Chondrocyte (in vitro differentiated cells): ENCODE measurements at places on chromosomes 6 and 20. TPM values are rescaled to one million over a fixed set of nuclear protein-coding genes. Genes with fewer than 3 reads are reported as not detected.

- no peak for DNase-seq
- H3K27ac ChIP-seq: no peak overlapping the region
- no peak overlapping the region for H3K4me3 ChIP-seq
- peaks cover 2% of the 10 kb centered on the region for H3K36me3 ChIP-seq
- peaks cover 24% of the 10 kb centered on the region for H3K4me1 ChIP-seq
These were observed 82.7 kb downstream of the SIM1 start for GRCh38 chr6:100382031-100382430.

- no peaks in the 10 kb centered on the region for H3K36me3 ChIP-seq
- H3K4me3 ChIP-seq: no peak overlapping the region
- no peaks in the 10 kb centered on the region for H3K4me1 ChIP-seq
- peaks cover 24% of the 10 kb centered on the region for H3K27me3 ChIP-seq
- no peak for DNase-seq
- H3K27ac ChIP-seq: no peak overlapping the region
These were observed 41.7 kb upstream of the ZNF831 start for GRCh38 chr20:59121714-59122565.

DNA sequence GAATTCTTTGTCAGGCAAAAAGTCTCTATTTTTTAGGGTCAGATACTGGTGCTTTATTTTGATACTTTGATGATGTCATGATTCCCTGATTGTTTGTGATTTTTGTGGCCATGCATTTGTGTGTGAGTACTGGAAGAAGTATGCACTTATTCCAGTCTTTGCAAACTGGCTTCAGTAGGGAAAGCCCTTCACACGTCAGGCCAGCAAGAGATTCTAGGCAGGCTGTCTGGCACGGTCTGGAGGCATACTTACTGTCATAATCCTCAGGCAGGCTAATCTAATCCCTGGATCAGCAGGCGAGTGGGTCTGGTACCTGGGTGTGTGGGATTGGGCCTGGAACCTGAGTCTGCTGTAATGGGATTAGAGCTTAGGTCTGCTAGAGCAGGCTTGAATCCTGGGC lies 391.8 kb upstream of the MMS22L start:
- no peak for DNase-seq
- H3K36me3 ChIP-seq: no peaks in the 10 kb centered on the region
- H3K27me3 ChIP-seq: no peaks in the 10 kb centered on the region
- no peak overlapping the region for H3K27ac ChIP-seq

DNA sequence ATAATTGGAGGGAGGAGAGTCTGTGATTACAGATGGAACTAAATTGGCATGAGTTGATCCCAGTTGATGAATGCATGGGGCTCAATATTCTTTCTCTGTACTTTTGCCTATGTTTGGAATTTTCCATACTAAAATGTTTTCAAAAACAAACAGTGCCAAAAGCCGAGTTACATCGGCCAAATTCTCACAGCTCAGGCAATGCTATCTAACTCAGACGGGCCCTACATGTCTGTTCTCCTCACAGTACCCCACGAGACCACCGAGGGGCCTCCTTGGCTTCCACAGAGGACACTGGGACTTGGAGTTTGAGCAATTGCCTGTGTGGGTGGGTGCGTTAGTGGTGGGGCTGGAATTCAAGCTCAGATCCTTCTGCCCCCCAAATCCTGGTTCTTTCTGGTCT lies 413.2 kb downstream of the CDH26 start:
- H3K36me3 ChIP-seq: no peaks in the 10 kb centered on the region
- H3K4me3 ChIP-seq: no peak overlapping the region
- DNase-seq: no peak
- no peak overlapping the region for H3K27ac ChIP-seq
- no peaks in the 10 kb centered on the region for H3K27me3 ChIP-seq
- no peaks in the 10 kb centered on the region for H3K4me1 ChIP-seq

GRCh38 chr20:49505518-49505917 lies 23.1 kb upstream of the KCNB1 start:
- H3K36me3 ChIP-seq: peaks cover 23% of the 10 kb centered on the region
- no peak overlapping the region for H3K4me3 ChIP-seq
- H3K27ac ChIP-seq: no peak overlapping the region
- H3K27me3 ChIP-seq: no peaks in the 10 kb centered on the region

DNA sequence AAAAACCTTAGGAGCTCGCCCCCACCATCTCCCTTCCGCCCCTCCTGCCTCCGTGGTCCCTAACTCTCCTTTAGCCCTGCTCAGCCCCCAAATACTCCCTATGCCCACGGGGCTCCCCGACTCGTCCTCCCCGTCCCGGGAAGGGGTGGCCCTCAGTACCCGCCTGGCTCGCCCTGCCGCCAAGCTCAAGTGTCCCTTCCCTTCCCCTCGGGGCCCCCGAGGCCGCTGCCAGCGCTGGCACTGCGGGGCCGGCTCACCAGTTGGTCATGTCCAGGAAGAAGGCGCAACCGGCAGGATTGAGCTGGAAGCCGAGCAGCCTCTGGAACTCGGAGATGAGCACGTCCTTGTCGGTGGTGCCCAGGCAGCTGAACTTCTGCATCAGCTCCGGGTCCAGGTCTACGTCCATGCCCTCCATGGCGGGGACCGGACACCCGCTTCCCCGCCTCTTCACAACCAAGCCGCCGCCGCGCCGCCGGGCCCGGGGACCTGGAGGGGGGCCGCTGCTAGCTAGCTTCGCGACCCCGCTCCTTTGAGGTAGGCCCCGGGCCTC lies 303 bp downstream of the ILRUN start:
- peak overlapping the region; percentile 92 for H3K27ac ChIP-seq
- no peaks in the 10 kb centered on the region for H3K27me3 ChIP-seq
- no peaks in the 10 kb centered on the region for H3K36me3 ChIP-seq
- peak overlapping the region; percentile 93 for H3K4me3 ChIP-seq
- no peak for DNase-seq

GRCh38 chr6:147255948-147256674 lies 51.9 kb downstream of the STXBP5 start:
- peaks cover 26% of the 10 kb centered on the region for H3K36me3 ChIP-seq
- H3K27me3 ChIP-seq: no peaks in the 10 kb centered on the region
- no peak overlapping the region for H3K4me3 ChIP-seq

- H3K4me3 ChIP-seq: no peak overlapping the region
- H3K27ac ChIP-seq: no peak overlapping the region
- peaks cover under 1% of the 10 kb centered on the region for H3K36me3 ChIP-seq
- no peak for DNase-seq
These were observed 1.2 kb downstream of the KCNK17 start for GRCh38 chr6:39312912-39313525.

GRCh38 chr6:129696843-129697242 lies 13.1 kb downstream of the ARHGAP18 start:
- H3K27ac ChIP-seq: no peak overlapping the region
- no peak for DNase-seq
- no peaks in the 10 kb centered on the region for H3K27me3 ChIP-seq

- peak overlapping the region; percentile 4 for H3K27ac ChIP-seq
- no peaks in the 10 kb centered on the region for H3K27me3 ChIP-seq
- no peaks in the 10 kb centered on the region for H3K36me3 ChIP-seq
- H3K4me1 ChIP-seq: peaks cover 25% of the 10 kb centered on the region
- no peak for DNase-seq
These were observed 348.7 kb downstream of the CD83 start for GRCh38 chr6:14466278-14466677.

DNA sequence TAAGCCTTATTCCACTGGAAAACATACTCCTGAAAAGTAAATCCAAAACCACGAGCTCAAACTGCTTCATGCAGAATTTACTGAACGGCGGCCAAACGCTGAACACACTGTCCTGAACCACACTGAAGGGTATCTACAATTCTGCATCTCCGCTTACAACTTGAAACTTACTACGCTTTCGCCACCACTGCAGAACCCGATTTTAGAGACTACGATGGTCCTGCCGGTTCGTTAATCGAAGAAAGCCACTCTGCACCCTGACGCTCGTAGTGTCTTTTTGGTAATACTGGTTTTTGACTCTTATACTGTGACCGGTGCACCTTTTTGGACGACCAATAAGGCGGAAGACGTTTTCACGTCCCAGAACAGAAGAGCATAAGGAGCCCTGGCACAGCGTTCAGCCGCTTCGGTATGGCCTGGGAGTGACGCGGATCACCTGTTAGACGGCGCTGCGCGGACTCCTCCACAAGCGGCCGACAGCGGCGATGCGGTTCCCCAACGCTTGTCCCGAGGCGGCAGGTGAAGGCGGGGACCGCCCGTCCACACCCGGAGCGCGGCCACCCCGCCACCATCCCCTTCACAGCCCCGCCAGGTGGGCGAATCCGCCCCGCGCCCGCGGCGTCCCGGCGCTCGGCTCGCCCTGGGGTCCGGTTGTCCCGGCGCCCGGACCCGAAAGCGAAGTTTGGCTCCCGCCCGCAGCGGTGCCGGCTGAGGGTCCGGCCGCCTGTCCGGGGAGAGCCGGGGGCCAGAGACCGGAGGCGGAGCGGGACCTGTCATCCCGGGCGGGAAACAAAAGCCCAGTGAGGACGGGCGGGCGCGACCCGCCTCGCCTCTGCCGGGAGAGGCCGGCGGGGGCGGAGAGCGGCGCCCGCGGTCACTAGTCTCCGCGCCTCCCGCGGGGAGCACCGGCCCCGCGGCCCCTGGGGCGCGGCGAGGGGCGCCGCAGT lies 784 bp downstream of the FKBP5 start:
- H3K4me3 ChIP-seq: peak overlapping the region; percentile 81
- H3K36me3 ChIP-seq: no peaks in the 10 kb centered on the region
- peaks cover 29% of the 10 kb centered on the region for H3K4me1 ChIP-seq
- no peak for DNase-seq
- peak overlapping the region; percentile 88 for H3K27ac ChIP-seq
- no peaks in the 10 kb centered on the region for H3K27me3 ChIP-seq

DNA sequence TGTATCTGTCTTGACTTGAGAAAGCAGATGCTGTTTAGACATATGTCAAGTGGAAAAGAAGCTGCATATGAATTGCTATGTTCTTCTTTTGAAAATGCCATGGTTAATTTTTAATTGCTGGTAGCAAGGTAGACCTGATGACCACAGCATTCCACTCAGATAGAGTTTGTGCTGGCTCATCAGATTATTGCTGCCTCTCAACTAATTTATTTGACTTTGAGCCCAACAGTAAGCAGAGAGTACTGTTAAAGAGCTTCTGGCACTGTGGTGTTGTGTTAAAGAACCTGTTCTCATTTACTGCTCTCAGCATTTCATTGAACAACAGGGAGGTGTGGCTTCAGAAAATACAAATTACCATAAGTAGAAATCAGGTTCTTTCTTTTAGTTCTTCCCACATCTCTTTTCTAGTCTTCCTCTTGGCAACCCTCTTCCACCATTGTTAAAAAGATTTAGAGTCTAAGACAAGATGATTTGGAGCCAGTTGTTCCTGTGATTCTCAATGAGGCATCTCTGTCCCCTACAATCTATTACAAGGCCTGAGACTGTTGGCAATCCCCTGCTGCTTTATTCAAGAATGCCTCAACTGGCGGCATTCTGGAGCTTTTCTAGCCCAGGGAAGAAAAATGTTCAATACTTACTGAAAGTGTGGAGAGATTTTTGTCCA lies 967.6 kb upstream of the GJE1 start:
- H3K4me3 ChIP-seq: no peak overlapping the region
- no peak overlapping the region for H3K27ac ChIP-seq
- DNase-seq: no peak
- peaks cover 7% of the 10 kb centered on the region for H3K4me1 ChIP-seq
- no peaks in the 10 kb centered on the region for H3K36me3 ChIP-seq

DNA sequence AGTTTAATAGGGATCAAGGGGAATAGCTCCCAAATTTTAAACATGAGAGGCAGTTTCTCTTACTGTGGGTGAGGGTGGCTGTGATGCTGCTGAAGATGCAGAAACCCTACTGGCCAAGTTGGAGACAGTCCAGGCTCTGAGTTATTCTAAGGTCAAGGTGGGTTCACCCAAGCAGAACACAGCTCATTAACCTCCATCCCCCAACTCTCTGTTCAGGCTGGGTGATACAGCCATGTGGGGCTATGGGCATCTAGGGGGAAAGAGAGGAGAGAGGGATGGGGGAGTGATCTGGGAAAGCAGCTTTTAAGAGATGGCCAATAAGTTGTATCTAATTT lies 18.9 kb upstream of the TRAM2 start:
- no peaks in the 10 kb centered on the region for H3K36me3 ChIP-seq
- no peak for DNase-seq
- H3K27ac ChIP-seq: peak overlapping the region; percentile 99
- peaks cover 45% of the 10 kb centered on the region for H3K4me1 ChIP-seq
- no peaks in the 10 kb centered on the region for H3K27me3 ChIP-seq

- DNase-seq: no peak
- H3K27ac ChIP-seq: no peak overlapping the region
- H3K27me3 ChIP-seq: no peaks in the 10 kb centered on the region
- no peak overlapping the region for H3K4me3 ChIP-seq
- no peaks in the 10 kb centered on the region for H3K36me3 ChIP-seq
These were observed 469.0 kb downstream of the CDC5L start for GRCh38 chr6:44856479-44856878.

- DNase-seq: no peak
- no peaks in the 10 kb centered on the region for H3K36me3 ChIP-seq
- H3K4me1 ChIP-seq: no peaks in the 10 kb centered on the region
- no peak overlapping the region for H3K27ac ChIP-seq
These were observed 109.1 kb downstream of the DACT2 start for GRCh38 chr6:168210239-168211105.

DNA sequence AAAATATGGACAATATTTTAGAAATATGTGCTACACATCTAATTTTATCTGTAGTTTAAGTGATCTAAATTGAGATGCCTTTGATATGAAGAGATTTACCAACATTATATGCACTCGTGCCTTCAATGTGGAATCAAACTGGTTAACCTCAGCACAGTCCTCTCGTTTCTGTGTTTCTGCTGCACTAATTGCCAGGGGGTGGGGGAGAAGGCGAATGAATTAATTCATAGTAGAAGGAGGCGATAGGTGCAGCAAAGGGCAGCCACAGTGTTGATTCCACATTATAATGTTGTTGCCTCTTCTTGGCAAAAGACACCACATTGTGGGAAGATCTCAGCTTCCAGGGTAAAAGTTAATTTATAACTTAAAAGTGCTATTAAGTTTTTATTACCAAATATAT lies 161.6 kb downstream of the QKI start:
- no peaks in the 10 kb centered on the region for H3K27me3 ChIP-seq
- DNase-seq: no peak
- H3K4me1 ChIP-seq: peaks cover 47% of the 10 kb centered on the region
- H3K36me3 ChIP-seq: peaks cover 20% of the 10 kb centered on the region

DNA sequence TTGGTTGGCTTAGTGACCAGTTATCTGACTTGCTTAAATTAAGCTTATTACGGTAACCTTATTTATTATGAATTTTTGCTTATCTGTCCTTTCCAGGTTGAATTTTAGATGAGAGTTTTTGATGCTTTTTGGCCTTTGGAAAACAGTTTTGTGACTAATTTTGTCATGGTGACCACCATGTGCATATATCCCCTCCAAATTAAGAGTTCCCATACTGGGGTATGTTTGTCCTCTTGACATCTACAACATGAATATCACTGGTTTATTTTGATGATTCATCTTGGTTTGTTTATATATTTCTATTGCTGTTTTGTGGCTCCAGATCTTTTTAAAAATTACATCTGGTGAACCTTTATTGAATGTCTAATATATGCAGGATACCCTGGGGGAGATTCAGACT lies 61.4 kb downstream of the PHF20 start:
- peaks cover 8% of the 10 kb centered on the region for H3K36me3 ChIP-seq
- H3K4me1 ChIP-seq: peaks cover 29% of the 10 kb centered on the region
- DNase-seq: no peak
- H3K4me3 ChIP-seq: no peak overlapping the region
- H3K27me3 ChIP-seq: no peaks in the 10 kb centered on the region

Gene THEMIS
- not detected in 3 replicates for total RNA-seq

Gene ULBP2
- total RNA-seq: 7.7 to 15.1 TPM (median 13.9 TPM) in 3 replicates

Gene PRDM13
- total RNA-seq: not detected in 3 replicates

Gene MCCD1
- total RNA-seq: not detected in 3 replicates

Gene CYP21A2
- total RNA-seq: 0.30 to 0.68 TPM (median 0.41 TPM) in 3 replicates

Gene KHDC1L
- total RNA-seq: not detected in 3 replicates

Gene BNIP5
- total RNA-seq: not detected in 3 replicates

Gene HLA-DMB
- not detected in 3 replicates for total RNA-seq

Gene FAM162B
- total RNA-seq: not detected in 3 replicates

Gene SMIM29
- 15.5 to 19.0 TPM (median 18.0 TPM) in 3 replicates for total RNA-seq
